ENCODE measurements at places on chromosomes 13 and 19.

- DNase-seq, result no peak
Measured at GRCh38 chr19:14510311-14511228, 7.6 kb downstream of the DNAJB1 start.

GRCh38 chr13:21576426-21576825 is 27.5 kb downstream of the MICU2 start:
- no peak for DNase-seq

GRCh38 chr13:99758460-99759162 is 213.0 kb downstream of the ZIC5 start:
- DNase-seq, result peak; percentile 99

DNA sequence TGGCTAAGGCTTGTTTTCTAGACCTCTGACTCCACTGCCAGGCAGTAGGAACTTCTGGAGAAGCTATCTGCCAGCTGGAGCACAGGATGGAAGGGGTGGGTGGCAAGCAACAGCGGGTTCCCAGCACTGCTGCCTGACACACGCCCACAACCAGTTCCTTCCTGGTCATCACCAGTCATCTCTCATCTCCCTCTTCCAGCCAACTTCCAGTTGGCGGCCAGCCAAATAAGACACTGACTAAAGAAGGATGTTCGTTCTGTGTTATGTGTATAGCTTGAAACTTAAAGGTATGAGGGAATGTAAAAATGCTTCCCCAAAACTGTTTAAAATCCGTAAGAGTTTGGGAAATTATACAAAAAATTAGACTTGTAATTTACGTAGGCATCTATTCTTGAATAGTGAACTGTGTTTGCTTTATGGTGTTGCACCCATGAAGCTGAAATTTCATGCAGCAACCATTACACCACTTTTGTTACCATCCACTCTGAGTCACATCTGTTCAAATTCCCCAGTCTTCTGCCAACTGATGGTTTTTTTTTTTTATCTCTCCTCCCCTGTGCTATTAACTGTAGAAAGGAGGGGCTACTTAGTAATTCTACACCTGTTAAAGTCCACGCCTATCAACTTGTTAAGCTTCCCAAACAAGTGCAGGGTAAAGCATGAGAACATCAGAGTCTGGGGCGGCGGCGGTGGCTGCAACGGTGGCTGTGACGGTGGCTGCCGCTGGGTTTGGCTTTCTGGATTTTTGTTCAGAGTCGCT is 86.2 kb upstream of the FRY start:
- DNase-seq, result peak; percentile 63

DNA sequence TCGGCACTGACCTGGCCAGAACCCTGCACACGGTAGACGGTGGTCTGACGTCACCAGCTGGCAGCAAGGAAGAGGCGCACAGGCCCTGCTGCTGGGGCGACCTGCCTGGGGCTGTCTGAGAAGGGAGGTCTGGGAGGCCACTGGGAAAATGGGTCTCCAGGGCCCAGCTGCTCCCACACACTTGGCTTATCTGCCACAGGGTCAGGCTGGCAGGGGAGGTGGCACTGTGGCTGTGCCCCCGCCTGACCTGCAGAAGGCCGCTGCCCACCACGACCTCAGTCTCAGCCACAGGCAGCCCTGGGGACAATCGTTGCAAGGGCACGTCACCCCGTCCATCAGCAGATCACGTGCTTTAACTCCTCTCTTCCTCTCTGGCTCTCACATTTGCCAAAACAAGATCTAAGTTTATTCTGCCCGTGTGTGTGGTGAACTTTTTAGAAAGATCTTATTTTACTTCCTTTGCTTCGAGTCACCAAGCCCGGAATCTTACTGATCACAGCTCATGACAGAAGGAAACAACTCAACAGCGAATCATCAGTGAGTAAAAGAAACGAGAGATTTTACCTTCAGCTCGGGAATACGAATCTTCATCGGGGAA is 45.2 kb upstream of the RANBP3 start:
- no peak for DNase-seq

- DNase-seq, result no peak
Measured at GRCh38 chr13:69704311-69704710, 403.3 kb upstream of the ATXN8OS start.

Measured in NCI-H2171 (cell line).